ENCODE measurements at places on chromosomes 12 and 14.

- no peak for DNase-seq
Measured at GRCh38 chr12:25269701-25270100, 19.0 kb upstream of the KRAS start.

DNA sequence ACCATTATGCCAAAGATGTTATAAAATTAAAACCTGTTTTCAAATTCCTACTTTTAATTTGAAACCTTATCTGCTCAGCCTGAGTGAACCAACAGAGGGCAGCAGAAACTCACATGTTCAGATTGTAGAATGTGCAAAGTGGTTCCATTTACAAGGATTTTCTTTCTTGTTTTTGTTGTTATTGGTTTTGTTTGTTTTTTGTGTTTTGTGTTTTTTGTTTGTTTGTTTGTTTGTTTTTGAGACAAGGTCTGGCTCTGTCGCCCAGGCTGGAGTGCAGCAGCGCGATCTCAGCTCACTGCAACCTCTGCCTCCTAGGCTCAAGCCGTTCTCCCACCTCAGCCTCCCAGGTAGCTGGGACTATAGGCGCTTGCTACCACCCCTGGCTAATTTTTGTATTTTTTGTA lies 22.8 kb upstream of the GARIN2 start:
- DNase-seq, result no peak

DNA sequence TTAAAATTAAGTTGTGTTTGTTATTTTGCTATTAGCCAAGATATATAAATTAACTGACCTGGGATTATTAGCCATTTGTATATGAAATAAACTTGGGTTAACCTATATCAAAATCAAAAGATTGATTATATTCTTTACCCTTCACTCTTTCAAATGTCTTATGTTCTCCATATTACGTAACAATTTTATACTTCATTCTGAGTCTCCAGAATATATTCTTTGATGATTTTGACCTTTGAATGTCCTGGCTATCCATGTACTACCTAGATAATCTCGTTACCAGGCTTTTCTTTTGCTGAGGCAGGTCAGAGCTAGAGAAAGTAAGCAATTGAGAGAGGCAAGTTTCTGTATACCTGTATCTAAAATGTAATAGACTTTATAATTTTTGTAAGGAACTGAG lies 3.6 kb downstream of the PPM1A start:
- no peak for DNase-seq

DNA sequence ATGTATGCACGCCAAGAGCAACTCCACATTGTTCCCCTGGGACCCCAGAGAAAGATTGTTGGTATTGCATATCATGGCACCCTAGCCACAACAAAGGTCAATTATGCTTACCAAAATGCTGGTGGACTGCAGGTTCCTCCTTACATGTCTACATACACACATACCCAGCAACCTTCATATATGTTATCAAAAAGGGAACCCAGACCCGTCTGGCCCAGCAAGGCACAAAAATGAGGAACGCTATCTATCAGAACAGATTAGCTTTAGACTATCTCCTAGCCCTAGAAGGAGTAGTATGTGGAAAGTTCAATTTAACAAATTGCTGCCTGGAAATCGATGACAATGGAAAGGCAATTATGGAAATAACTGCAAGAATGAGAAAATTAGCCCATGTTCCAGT lies 61.5 kb downstream of the DHRS2 start:
- DNase-seq, result no peak

DNA sequence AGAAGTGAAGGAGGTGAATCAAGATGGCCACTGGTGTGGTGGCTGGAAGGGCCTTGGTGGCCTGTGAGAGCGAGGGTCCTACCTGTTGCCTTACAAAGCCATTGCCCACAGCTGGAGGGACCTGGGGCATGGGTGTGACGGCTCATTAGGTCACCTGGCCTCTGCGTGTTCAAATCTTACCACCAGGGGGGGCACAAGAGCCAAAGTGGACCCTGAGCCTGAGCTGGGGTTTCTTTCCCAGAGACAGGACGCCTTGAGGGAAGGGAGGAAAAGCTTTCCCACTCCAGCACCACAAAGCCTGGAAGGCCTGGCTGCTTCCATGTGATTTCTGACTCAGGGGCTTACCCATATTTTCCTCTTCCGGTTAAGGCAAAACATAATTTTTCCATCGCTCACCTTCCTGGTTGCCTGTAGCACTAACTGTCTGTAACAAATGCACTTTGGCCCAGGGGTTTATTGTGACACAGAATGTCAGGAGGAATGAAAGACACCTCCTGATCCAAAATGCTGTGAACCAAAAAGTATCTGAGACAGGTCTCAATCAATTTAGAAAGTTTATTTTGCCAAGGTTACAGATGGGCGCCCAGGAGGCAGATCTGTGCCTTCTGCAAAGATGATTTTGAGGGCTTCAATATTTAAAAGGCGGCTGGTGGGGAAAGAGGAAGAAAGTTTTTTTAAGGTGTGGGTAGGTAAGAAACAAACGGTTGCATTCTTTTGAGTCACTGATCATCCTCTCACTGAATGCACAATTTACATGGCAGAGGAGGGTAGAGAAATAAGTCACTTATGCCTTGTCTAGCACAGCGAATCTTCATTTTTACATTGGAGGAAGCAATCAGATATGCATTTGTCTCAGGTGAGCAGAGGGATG lies 4.3 kb upstream of the CD9 start:
- peak; percentile 51 for DNase-seq

DNA sequence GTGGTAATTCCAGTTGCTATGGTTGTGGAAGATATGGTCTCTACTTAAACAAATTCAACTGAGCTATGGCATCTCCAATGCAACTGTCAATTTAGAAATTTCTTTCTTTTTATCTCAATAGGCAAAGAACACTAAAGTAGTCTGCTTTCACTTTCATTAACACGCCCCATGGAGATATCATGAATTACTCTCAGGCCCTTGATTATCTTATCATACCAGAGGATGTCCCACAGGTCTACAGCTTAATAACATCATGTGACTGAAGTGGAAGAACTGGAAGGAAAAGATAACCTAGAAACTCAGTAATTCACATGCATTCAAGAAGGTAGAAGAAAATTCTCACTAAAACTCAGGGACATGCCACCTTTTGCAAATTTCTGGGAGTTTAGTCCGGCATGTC lies 114.3 kb downstream of the FLRT2 start:
- no peak for DNase-seq

DNA sequence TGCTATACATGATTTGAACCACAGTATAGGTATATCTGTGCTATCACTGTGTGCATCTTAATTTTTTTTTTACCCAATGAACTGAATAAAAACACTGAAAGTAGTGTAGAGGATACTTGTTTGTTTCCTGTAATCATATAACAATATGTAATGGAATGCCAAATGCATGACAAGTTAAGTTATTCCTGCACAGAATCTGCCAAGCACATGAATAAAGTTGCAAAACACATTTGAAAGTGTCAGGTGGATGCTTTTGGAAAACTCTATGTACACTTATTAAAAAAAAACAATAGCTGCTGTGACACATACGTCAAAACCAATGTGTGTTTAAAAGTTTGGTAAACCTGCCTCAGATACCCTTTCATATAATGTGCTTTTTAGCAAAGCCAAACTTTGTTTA lies 1638.1 kb upstream of the SEL1L start:
- no peak for DNase-seq

DNA sequence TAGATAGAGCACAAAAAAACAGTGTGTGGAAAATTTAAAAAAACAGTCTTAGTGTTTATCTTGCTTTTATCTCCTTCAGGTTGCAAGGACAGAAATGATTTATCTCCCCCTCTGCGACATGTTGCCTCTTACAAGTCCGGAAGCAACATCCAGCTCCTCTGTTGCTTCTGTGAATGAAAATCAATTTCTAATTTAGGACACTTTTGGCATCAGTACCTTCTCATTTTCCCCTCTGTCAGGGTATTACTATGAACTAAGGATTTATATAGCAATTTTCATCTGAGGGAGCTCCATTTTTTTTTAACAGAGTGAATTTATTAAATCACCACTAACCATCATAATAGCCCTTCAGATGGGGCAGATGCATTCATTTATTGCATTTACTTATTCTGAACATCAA lies 116.6 kb upstream of the PLXNC1 start:
- DNase-seq, result no peak

DNA sequence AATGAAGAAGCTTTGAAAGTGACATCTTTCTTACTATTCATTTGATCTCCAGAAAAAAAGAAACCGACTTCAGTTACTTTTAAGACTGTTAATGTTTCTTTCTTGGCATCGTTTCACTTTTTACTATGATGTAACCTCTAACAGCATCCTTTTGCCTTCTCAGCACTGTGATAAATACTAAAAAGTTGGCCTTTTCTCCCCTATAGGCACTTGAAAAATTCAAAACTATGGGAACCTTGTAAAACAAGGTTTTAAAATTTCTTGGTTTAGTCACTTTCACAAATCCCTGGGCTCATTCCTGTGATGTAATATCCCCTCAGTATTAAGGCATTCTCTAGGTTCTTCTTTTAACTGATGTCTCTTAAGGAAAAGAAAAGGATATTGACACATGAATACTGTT lies 281.8 kb downstream of the EGLN3 start:
- DNase-seq, result no peak
